Suppressor macrophage treated with lipopolysaccharide for 4 hours (primary cell): ENCODE measurements at places on chromosomes 7 and 10.

- DNase-seq: no peak
Measured at GRCh38 chr10:49585387-49585786, 24.7 kb upstream of the SLC18A3 start.

DNA sequence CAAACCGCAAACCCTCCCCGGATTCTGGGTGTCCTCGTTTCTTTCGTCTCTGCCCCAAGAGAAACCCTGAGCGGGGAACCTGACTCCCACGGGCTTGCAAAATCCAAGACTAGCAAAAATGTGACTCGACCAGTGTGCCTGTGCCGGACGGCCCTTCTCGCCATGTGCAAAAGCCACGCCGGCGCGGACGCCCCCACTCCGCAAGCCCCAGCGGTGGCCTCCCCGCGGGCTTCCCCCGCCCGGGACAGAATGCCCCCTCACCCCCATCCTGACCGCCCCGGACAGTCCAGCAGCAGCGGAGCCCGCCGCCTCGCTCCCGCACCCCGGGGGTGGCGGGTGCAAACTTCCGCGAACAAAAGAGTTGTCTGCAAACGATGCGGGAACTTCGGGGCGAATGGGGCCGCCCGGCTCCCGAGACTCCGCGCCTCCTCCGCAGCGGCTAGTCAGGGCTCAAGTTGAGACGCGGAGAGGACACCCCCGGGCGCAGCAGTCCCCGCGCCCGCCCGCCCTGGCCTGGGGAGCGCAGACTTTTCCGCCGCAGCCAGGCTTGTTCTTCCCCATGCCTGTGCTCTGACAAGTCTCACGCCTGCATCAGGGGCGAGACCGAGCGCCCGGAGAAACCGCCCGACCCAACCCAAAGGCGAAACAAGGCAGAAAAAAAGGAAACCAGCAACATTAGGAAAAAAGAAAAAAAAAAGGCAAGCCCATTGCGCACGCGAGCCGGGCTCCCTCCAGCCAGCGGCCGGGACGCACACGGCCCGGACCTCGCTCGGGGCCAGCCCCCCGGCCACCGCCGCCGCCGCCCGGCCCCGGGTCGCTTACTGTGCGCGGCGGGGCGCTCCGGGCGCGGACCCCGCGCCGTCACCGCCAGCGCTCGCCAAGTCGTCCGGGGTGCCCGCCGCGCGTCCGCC lies 732 bp downstream of the FAM53B start:
- DNase-seq: peak; percentile 56

- DNase-seq: peak; percentile 38
Measured at GRCh38 chr7:18647582-18647981, 152.0 kb downstream of the HDAC9 start.

- peak; percentile 40 for DNase-seq
Measured at GRCh38 chr10:132257271-132257670, 50.5 kb downstream of the STK32C start.

- DNase-seq: no peak
Measured at GRCh38 chr10:109721453-109722064, 201.8 kb downstream of the XPNPEP1 start.

GRCh38 chr10:111109501-111110242 lies 32.8 kb downstream of the ADRA2A start:
- no peak for DNase-seq

- no peak for DNase-seq
Measured at GRCh38 chr7:130232209-130232608, 24.5 kb downstream of the SSMEM1 start.

DNA sequence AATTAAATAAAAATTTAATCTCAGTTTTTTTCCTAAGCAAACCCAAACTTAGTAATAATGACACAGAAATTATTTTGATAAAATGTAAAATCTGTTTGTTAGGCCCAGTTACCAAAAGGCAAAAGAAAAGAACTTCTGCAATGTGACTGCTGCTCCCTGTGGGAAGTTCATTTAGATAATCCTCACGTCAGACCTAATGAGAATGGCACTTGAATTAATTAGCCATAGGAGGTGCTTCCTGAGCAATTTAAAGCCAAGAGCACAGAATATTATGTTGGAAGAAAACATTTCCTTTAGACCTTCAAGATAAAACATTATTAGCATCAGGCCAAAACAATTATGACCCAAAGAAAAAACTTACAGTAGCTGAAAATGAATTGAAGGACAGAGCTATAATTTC lies 19.4 kb downstream of the SPAM1 start:
- DNase-seq: no peak

DNA sequence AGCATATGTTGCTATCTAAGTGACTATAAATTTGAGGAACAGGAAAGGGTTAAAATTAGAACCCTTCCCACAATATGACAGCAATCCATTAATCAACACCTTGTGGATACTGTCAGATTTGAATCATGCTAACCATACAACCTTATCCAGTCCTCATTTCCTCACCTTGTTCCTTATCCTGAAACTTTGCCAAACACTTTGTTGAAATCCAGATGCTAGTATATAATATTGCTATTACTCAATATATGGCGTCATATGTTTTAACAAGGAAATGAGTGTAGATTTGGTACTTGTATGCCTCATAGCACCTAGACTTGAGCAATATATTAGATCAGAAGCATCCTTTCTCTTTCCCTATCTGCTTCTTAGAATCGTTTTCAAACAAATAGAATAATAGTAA lies 66.3 kb upstream of the SLC25A13 start:
- DNase-seq: peak; percentile 11

- DNase-seq: peak; percentile 90
Measured at GRCh38 chr10:91798649-91799611, 704 bp downstream of the TNKS2 start.

DNA sequence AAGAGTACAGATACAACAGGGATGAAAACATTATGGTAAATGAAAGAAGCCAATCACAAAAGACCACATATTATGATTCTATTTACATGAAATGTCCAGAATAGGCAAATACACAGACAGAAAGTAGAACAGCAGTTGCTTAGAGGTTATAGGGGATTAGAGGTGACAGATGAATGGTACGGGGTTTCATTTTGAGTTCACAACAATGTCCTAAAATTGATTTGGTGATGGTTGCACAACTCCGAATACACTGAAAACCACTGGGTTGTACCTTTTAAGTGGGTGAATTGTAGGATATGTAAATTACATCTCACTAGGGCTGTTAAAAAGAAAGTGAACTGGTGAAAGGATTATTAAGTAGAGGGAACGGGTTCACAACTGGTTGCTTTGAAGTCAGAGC lies 76.3 kb upstream of the MRLN start:
- no peak for DNase-seq

DNA sequence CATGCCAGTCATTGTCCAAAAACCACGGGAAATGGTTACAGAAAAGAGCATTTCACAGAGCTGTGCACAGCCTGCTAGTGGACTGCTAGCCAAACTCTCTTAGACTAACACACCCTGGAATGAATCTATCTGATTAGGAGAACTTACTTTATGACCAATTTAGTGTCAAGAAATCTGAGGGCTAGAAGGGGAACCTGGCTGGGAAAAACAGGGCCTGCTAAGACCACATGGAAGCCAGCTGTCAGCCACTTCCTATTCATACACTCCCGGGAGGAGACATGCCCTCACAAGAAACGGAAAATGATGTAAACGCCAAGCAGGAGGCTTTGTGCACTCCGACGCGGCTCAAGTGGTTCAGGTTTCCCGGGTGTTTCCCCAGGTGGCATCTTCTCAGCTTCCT lies 54.8 kb downstream of the MPP7 start:
- DNase-seq: peak; percentile 71
